ENCODE measurements at places on chromosomes 1 and 21. TPM values are rescaled to one million over a fixed set of nuclear protein-coding genes. Genes with fewer than 3 reads are reported as not detected.
A peak's percentile ranks its signal among the peaks of the same experiment; 100 is the strongest.

- DNase-seq, result no peak
These were observed 21.1 kb downstream of the CD53 start for GRCh38 chr1:110893908-110894490.

- no peak for DNase-seq
These were observed 53.5 kb downstream of the LDLRAD2 start for GRCh38 chr1:21865609-21865942.

GRCh38 chr1:205284420-205285144 lies 37.0 kb downstream of the NUAK2 start:
- DNase-seq, result peak; percentile 99

DNA sequence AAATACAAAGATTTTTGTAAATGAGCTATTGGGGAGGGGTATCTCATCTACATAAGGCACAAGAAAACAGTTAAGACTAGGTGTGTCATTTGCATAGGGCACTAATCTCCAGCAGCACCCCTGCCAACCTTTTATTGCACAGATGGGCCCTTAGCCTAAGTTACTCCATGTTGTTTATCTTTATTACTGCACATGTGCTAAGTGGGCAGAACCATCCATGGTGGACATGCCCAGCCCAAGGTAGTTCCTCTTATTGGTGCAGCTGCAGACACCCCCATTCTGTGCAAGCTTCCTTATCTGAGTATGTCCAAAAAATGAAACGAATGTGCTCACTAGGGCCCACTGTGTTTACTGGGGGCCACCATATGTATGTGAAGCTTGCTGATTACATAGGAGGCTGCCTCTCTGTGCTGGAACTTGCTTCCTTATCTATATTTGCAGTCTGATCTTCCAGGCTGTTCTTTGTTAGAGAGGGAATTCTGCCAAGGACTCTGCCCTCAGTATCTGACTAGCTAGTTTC lies 77.3 kb upstream of the NEK7 start:
- no peak for DNase-seq

GRCh38 chr1:63728611-63729226 lies 45.1 kb upstream of the ROR1 start:
- DNase-seq, result no peak

DNA sequence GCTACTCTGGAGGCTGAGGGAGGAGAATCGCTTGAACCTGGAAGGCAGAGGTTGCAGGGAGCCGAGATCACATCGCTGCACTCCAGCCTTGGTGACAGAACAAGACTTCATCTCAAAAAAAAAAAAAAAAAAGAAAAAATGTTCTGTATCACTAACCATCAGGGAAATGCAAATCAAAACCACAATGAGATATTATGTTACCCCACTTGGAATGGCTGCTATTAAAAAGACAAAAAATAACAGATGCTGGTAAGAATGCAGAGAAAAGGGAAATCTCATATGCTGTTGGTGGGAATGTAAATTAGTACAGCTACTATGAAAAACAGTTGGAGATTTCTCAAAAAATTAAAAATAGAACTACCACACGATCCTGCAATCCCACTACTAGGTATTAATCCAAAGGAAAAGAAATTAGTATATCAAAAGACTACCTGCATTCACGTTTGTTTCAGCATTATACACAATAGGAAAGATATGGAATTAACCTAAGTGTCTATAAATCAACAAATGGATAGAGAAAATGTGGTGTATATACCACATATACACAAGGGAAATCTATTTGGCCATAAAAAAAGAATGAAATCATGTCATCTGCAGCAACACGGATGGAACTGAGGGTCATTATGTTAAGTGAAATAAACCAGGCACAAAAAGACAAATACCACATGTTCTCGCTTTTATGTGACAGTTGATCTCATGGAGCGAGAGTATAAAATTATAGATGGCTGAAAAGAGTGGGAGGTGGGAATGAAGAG lies 62.6 kb downstream of the ABL2 start:
- DNase-seq, result peak; percentile 26

DNA sequence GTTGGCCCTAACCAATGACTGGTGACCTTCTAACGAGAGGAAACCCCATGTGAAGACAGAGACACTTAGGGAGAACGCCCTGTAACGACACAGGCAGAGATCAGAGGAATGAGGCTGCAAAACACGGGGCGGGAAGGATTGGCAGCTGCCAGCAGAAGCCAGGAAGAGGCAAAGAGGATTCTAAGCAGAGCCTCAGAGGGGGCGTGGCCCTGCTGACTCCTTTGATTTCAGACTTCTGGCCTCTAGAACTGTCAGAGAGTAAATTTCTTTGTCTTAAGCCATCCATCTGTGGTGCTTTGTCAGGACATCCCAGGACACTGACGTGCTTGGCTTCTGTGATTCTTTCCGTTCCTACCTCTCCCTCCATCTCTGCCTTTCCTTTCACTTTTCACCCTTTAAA lies 79.3 kb downstream of the SH3BGR start:
- DNase-seq, result no peak

- DNase-seq, result no peak
These were observed 55.8 kb upstream of the RC3H1 start for GRCh38 chr1:174077749-174078490.

- peak; percentile 92 for DNase-seq
These were observed 425.1 kb downstream of the SETD4 start for GRCh38 chr21:35635261-35635660.

GRCh38 chr1:151128800-151129199 lies 17.6 kb downstream of the SEMA6C start:
- DNase-seq, result no peak

- DNase-seq, result peak; percentile 32
These were observed 27.4 kb downstream of the MORC3 start for GRCh38 chr21:36347278-36347961.

- no peak for DNase-seq
These were observed 14.0 kb upstream of the LIN9 start for GRCh38 chr1:226322986-226323385.

- DNase-seq, result no peak
These were observed 244.8 kb upstream of the RGS18 start for GRCh38 chr1:191913260-191913977.

DNA sequence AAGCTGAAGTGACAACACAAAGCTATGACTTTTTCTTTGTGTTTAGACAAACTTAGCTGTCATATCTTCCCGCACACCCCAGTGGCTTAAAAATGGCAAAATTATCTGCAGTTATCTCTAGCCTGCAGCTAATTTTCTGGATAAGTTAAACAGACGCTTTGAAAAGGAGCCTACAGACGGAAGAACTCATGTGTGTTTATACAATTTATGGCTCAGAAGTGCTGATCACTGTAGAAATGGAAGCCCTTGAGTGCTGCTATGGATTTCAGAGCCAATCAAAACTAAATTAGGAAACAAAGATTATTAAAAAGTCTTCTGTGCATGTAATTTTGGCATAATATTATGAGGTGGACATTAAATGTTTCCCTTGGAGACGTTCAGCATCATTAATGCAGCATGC lies 11.6 kb downstream of the NTNG1 start:
- DNase-seq, result no peak

GRCh38 chr1:62286786-62287224 lies 32.4 kb downstream of the KANK4 start:
- DNase-seq, result peak; percentile 22

DNA sequence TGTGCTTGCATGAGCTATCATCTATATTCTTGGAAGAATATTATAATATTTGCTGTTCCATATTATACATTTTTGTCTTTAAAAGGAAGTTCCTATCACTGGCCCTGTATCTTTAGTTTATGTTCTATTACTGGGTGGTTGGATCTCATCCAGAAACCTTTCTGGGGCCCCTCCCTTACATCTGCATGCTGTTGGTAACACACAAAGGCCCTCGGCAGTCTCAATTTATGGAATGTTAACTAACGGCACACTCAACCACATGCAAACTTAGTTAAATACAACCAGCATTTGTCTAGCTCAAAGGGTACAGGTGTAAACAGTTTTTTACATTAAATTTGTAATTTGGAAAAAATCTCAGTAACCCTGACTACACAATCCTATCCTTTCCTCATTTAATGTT lies 9.7 kb upstream of the HYI start:
- DNase-seq, result no peak

DNA sequence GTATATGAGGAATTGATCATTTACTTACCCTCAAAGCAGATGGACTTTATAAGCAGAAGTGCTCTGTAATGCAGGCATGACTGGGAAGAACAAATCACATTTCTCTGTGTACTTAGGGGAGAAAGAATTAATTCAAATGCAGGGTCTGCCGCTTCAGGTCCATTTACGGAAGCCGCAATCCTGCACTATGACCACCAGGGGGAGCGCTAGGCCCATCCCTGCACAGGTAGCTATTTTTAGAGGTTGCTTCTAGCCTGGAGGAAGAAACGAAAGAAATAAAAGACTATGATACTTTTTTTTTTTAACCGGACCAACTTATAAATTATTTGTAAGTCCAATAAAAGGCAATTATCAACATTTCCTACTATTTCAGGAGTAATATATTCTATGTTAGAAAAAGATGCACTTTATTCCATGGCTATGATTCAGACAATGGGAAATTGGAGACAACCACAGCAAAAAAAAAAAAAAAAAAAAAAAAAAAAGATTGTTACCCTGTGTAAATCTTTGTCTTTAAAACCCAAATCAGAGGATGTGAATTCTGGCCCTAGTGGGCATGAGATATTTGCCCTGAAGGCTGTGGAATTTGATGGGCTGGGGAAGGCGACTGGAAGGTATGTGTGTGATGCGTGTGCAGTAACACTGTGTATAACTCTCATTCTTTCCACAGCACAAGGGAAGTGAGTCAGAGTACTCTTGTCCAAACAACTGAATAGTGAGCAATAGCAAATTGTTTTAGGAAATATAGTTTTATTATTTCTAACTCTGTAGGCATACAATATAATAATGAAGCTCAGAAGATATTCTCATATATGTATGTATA lies 12.9 kb upstream of the FYB2 start:
- DNase-seq, result peak; percentile 97

GRCh38 chr1:97693601-97694000 lies 227.2 kb downstream of the DPYD start:
- peak; percentile 26 for DNase-seq

- DNase-seq, result no peak
These were observed 17.4 kb downstream of the DEPDC1 start for GRCh38 chr1:68479501-68479900.

- no peak for DNase-seq
These were observed 39.5 kb upstream of the CNTN2 start for GRCh38 chr1:205003358-205004131.

DNA sequence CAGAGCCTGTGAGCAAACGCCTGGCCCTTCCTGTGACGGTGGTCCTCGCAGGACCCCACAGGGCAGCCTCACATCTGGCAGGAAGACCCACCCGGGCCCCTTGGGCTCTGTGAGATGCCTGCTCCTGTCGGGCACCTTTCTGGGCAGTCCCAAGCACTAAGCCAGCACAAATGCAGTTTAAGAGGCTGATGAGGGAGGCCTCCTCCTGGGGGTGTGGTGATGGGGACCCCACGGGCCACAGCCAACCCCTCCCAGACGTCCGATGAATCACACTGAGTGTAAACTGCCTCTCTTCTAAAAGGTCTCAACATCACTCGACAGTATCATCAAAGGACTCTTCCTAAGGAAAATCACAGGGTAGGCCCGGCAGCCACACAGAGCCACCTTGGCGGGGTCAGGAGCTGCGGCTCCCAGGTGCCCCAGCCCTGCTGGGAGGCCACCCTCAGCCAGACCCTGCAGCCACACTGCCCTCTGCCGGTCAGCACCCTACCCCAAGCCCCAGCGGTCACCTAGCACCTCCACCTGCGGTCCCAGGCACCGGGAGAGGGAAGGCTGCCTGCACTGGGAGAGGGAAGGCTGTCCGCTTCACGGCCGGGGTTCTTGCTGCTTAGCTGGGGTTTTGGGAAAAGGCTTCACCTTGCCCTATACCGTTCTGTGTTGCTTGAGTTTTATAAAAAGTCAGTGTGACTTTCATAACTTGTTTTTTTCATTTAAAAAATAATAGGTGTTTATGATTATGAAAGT lies 3.9 kb upstream of the PRKCZ start:
- DNase-seq, result peak; percentile 21

GRCh38 chr1:168091720-168092550 lies 44.8 kb downstream of the GPR161 start:
- no peak for DNase-seq

DNA sequence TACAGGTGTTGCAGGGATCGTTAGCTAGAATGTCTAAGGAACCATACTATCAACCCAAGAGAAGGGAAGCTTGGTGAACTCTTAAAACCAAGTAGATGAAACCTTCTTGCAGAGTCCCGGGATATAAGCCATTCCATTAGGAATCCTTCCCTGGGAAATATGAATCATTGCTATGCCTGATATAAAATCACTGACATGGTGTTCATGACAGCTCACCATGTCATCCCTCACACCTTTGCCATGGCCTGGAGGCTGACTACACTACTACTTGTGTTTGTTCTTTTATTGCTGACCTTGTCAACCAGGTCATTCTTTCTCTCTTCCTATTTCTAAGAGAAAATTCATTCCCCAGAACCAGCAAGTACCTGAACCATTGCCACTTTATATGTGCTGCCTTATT lies 12.1 kb downstream of the ST6GALNAC3 start:
- no peak for DNase-seq

DNA sequence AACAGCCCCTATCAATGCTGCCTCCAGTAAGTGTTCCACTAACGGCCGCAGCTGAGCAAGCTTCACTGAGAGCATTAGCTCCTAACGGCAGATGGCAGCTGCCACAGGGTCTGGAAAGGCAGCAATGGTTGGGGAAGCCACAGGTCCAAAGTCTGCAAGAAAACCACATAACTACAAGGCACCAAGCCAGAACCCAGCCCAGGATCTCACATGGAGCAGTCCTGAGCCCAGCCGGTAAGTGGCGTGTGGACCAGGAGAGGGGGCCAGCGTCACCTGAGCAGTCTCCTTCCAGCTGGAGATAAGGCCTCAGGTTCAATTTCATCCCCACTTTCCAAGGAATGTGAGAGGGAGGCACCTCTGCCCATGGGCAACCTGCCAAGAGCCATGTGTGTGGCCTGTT lies 13.2 kb downstream of the SYT2 start:
- DNase-seq, result no peak

DNA sequence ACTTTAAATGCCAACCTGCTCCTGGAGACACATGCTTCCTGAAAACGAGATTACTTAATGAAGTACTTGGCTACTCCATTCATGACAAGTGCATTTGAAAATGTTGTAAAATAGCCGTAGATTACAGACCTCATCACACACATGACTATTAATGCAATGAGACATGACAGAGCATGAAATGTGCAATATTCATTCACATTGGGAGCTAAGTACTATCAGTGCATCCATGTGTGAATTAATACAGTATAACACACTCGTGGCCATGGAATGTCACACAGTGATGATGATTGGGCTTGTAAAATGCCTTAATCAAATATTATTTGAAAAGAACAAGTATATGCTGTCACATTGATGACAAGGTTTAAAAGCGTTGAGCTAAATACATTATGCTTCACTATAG lies 407.0 kb downstream of the AMY1C start:
- DNase-seq, result no peak

GRCh38 chr1:43853161-43853921 lies 80.3 kb upstream of the ARTN start:
- DNase-seq, result peak; percentile 89

FAM43B gene
- not detected for total RNA-seq

GNB1 gene
- total RNA-seq, result 87.6 TPM

TADA1 gene
- 6.2 TPM for total RNA-seq

RIPPLY3 gene
- total RNA-seq, result not detected

SPRR4 gene
- total RNA-seq, result not detected

LAMB3 gene
- total RNA-seq, result 6.8 TPM

IL10 gene
- total RNA-seq, result not detected

ETV3L gene
- not detected for total RNA-seq

KCNA3 gene
- not detected for total RNA-seq

KCNJ10 gene
- total RNA-seq, result not detected

CELA2A gene
- total RNA-seq, result not detected

FLAD1 gene
- 15.6 TPM for total RNA-seq

CADM3 gene
- not detected for total RNA-seq

LCE3D gene
- total RNA-seq, result not detected

HES3 gene
- total RNA-seq, result not detected

FMO5 gene
- total RNA-seq, result 4.9 TPM

All from GM23248 (cell line).